Left ventricle myocardium superior (tissue), 1 donor: ENCODE measurements at places on chromosomes 1 and 21.

GRCh38 chr21:17201741-17202260 lies 311.0 kb upstream of the CXADR start:
- DNase-seq, result no peak

GRCh38 chr1:47644212-47644573 lies 206.3 kb downstream of the FOXD2 start:
- DNase-seq, result no peak

GRCh38 chr1:206961668-206962067 lies 8.6 kb downstream of the FCAMR start:
- no peak for DNase-seq

DNA sequence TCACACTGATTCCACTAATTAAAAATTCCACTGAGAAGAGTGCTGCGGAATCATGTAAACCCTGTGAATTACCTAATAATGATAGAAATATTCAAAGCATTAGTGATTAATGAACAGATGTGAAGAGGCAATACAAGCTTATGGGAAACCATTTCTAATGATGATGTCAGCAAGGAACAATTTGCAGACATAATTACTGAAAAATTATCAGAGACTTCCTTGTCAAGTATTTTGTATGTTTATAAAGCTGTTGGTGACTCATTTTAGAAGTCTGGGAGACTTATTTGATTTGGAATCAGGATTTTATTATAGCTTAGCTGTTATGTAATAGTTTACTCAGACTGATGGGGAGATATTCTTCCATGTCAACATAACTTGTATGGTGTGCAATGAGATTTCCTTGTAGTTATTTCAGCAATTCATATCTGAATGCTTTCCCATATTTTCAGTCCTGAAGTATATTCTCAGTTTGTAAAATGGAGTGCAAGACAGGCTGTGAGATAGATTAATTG lies 135.5 kb downstream of the TGFB2 start:
- DNase-seq, result no peak

- DNase-seq, result peak; percentile 73
Observed at GRCh38 chr1:151539321-151540020, 638 bp upstream of the TUFT1 start.

DNA sequence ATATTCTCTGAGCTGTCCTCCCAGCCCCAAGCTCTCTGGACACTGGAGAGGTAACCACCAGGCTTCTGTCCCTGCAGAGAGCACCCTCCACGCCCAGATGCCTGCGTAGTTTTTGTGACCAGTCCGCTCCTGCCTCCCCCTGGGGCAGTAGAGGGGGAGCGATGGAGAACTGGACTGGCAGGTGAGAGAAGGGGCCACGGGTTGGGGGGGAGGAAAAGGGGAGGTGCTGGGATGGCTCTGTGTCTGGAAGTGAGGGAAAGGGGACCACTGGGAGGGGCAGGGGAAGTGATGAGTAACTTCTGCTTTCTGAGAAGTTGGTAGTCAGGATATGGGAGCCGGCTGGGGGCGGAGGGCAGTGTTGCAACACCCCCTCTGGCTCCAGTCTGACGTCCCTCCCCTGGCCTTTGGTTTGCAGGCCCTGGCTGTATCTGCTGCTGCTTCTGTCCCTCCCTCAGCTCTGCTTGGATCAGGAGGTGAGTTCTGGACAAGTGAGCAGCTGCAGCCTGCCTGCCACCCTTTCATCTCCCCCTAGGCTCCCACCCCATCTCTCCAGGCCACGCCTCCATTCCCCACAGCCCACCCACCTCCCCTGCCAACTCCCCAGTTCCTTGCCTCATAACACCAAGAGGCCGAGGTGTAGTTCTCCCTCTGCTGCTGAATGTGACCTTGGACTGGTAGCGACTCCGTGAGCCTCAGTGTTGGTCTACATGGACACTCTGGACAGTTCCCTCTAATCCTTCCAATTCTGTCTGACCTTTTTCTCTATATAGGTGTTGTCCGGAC lies 3.1 kb downstream of the ADAMTSL4 start:
- peak; percentile 87 for DNase-seq

DNA sequence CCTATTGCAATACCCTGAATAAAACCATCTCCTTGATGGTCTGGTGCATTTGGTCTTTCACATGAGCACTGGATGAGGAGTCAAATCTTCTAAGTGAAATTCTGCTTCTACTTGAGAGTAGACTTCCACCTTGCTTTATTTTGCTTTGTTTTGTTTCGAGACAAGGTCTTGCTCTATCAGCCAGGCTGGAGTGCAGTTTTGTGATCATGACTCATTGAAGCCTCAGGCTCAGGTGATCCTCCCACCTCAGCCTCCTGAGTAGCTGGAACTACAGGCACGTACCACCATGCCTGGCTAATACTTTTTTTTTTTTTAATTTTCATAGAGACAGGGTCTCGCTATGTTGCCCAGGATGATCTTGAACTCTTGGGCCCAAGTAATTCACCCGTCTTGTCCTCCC lies 65.8 kb upstream of the F3 start:
- DNase-seq, result no peak

- peak; percentile 54 for DNase-seq
Observed at GRCh38 chr1:25688390-25689119, 72.0 kb downstream of the MAN1C1 start.

- no peak for DNase-seq
Observed at GRCh38 chr1:154809436-154810413, 60.4 kb downstream of the KCNN3 start.

DNA sequence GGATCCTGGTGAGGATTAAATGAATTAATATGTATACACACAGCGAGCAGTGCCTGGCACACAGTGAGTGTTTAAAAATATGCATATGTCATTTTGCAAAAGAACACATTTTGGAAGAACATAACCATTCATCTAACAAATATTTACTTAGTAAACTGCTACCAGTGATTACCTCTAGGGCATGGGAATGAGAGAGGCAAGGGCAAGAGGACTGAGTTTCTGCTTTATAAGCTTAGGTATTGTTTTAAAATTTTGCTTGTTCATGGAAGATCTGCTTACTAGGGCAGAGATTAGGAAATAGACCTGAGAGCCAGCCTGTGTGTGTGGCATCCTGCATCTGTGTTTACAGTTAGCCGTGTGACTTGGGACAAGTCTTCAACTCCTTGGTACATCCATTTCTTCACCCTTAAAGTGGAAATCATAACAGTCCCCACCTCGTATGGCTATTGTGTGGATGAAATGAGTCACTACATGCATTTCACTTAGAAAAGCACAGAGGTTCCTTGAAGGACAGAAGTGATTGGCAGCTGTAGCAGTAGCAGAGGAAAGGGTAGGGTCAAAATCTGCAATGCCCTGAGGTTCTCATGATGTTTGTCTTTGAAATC lies 198.5 kb upstream of the FMN2 start:
- DNase-seq, result no peak

GRCh38 chr1:229563241-229563640 lies 4.7 kb upstream of the ABCB10 start:
- no peak for DNase-seq

- no peak for DNase-seq
Observed at GRCh38 chr1:168512864-168513595, 30.8 kb downstream of the XCL2 start.

- no peak for DNase-seq
Observed at GRCh38 chr1:108053270-108054013, 88.5 kb upstream of the VAV3 start.

DNA sequence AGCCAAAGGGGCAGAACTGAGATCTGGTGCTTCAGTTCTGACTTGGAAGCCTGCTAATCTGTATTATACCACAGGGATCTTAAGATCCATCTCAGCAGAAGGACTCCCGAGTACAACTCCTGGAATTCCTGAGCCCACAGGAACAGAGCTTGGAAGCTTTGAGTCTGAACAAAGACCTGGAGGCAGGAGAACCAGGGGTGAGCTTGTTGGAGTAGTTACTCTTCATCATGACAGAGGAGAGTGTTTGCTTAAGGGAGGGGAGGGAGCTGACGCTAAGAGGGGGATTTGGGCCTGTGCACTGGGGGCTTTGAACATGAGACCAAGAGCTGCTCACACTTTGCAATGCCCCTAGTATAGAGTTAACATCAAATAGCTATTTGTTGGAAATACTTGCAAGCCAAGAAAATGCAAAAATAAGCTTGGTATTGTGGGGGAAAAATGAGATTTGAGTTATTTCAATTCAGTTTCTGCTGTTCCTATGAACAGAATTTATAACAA lies 41.1 kb upstream of the TRABD2B start:
- no peak for DNase-seq

DNA sequence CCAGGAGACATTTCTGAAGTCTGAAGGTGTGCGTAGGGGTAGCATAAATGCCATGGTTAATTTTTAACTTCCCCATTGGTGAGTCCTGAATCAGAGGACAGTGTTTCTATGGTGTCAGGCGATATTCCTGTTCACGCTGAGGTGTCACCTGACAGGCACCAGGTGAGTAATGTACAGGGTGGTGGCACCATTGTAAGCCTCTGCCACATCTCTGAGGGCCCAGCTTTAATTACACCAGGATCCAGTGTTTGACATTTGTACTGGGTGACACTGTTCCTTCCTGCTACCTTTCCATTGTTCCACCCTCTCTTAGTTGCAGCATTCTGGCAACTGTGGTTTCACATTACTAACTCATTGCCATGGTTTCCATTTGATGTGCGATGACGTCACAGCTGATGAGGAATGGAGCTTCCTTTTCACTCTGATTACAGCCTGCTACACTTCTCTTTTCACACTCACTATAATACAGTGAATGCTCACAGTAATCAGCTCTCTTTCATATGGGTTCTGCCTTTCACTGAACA lies 40.6 kb upstream of the MARK1 start:
- DNase-seq, result no peak

DNA sequence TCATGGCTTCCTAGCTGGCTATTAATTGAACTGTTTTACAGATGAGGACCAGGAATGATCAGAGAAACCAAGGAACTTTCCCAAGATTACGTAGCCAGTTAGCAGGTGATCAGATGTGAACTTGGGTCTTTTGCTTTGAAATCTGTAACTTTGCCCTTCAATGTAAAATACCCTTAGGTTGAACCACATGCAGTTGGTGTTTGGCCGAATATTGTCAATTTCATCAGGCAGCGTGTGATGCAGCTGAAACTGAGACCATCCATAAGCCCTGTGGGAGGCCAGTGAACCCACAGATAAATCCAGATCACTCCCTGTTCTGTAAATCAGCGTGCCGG lies 150.8 kb downstream of the ETS2 start:
- no peak for DNase-seq

- peak; percentile 9 for DNase-seq
Observed at GRCh38 chr21:43281661-43282357, 113.0 kb downstream of the CRYAA start.

GRCh38 chr1:204887846-204888245 lies 17.2 kb downstream of the NFASC start:
- DNase-seq, result no peak
